SK-N-SH treated with all-trans-retinoic acid at 6 μM for 48 hours (cell line): ENCODE measurements at places on chromosomes 5 and 9.
A peak's percentile ranks its signal among the peaks of the same experiment; 100 is the strongest.

DNA sequence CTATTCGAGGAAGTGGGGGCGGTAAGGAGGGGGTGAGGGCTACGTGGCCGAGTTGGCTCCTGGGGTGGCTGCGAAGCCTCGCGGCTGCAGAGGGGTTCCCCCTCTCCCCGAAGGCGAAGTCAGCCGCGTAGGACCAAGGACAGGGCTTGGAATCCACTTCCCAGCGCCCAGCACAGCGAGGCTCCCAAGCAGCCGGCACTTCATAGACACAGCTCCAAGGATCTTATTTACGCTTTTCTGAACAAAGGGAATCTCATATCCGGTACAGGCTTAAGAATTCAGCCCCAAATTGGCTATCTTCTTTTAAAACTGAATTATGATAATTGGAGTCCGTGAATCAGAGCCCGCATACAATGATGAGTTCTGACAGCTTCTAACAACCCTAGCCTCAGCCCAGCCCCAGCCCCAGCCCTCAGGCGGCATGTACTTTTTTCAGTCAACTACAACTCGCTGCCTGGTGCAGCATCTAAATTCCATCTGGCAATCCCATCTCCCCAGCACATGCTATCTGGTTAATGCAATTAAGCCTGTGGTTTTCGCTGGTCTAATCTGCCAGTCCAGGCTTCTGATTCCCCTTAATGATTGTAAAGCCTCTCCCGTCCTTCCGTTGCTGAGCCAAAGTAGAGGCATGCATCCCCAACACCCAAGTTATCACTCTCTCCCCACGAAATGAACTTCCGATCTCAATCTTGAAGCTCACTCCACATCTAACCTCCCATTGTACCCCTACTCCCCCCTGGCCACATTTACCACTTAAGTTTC lies 1.0 kb downstream of the ELAVL2 start:
- ATAC-seq = peak; percentile 53

DNA sequence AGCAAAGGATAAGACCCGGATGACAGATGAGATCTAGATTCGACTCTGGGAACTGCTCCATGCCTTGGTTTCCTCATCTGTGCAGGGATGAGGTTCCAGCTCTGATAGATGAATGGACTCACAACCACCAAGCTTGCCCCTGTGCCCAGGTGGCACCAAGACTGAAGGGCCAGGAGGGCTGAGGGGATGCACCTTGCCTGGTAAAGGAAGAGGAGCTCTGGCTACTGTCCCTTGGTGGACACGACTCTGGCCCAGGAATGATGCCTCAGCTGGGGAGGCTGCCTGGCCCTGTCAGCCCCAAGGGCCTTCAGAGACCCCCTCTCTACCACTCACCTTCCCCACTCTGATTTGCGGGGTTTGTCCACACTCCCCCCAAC lies 24.9 kb upstream of the ANXA6 start:
- no peak for ATAC-seq

GRCh38 chr9:33809506-33809905 lies 7.5 kb upstream of the UBE2R2 start:
- ATAC-seq = no peak

DNA sequence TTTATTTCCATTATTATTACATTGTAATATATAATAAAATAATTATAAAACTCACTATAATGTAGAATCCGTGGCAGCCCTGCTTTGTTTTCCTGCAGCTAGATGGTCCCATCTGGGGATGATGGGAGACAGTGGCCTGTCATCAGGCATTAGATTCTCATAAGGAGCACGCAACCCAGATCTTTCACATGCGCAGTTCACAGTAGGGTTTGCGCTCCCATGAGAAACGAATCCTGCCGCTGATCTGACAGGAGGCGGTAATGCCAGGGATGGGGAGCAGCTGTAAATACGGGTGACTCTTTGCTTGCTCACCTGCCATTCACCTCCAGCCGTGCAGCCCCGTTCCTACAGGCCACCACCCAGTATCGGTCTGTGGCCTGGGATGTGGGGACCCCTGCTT lies 1879.3 kb upstream of the WWC1 start:
- ATAC-seq = no peak

DNA sequence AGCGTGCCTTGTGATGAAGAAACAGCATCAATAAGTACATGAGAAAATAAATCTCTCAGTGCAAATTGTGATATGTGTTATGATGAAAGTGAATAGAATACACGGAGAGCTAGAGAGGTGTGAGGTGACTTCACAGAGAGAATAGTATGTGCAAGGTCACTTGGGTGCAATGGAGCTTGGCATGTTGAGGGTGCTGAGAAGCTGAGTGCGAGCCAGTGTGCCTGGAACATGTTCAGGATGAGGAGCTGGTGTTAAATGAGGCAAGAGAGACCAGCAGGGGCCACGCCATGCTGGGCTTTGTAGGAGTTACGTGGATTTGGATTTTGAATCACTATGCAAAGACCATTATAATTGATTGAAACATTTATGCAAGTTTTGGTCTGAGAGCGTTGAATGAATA lies 12.8 kb upstream of the RPS23 start:
- no peak for ATAC-seq

GRCh38 chr9:87678650-87679355 lies 47.1 kb upstream of the CTSL start:
- ATAC-seq = peak; percentile 88

DNA sequence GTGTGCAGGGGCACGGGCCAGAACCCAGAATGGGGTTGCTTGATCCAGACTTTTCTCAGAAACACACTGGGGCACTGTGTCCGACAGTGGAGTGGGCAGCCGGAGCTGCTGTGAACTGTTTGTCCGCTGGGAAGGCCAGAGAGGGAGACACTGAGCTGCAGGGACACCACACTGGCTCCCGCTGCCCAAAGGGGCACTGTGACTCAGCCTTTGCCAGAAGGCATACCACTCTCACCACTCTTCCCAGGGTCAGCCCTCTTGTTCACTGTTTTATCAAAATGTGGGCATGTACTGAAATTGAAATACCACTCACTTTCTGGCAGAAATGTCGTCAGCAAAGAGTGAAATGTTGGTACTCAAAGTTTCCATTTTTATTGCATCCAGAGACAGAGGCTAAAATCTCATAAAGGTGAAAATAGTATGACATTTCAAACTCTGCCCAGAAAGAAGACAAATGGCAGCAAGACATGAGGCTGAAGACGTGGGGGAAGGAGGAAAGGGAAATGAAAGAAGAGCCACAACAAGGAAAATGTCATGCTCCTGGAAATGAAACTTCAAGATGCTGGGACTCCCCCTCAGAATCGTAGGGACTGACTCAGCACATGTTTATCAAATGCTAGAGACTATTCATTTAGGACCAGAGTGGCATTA lies 4.5 kb upstream of the IL7R start:
- peak; percentile 90 for ATAC-seq

DNA sequence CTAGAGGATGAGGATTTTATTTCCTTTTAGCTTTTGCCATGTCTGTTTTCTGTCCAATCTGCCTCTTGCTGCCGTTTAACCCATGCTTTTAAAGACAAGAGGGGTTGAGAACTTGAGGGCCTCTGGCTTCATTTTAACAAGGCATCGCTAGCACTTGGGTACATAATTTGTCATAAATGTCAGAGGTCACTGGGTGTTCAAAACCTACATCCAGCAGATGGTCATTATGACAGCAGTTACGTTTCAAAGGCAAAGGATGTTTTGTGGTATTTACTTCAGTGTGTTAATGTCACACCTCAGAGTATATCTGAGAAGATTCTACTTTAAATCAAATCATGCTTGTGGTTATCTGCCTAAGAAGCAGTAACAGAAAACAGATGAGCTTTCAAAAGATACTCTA lies 918.3 kb downstream of the NR2F1-AS1 start:
- no peak for ATAC-seq

GRCh38 chr5:14767735-14768507 lies 103.4 kb downstream of the OTULIN start:
- no peak for ATAC-seq

GRCh38 chr5:114416254-114416653 lies 54.4 kb downstream of the KCNN2 start:
- no peak for ATAC-seq

GRCh38 chr9:136791516-136792276 lies 552 bp downstream of the TMEM141 start:
- peak; percentile 14 for ATAC-seq

DNA sequence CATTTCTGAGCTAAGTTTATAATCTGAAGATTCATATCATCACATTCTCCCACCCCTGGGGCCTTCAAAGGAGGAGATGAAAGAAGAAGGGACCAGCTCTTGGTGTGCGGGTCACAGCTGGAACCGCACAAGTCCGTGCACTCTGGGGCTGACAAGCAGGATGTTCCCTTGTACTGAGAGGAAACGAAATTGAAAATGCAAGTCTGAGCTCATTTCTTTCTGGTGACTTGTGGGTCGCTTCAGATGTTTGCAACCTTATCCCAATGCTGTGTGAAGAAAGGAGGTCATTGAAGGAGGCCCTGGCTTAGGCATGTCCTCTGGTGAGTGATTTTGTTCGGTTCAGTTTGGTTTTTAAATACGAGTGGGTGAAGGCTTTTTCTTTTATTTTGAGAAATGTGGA lies 59.6 kb downstream of the C9orf152 start:
- no peak for ATAC-seq

- ATAC-seq = no peak
These were observed 5.4 kb downstream of the EGFL7 start for GRCh38 chr9:136667940-136668760.

DNA sequence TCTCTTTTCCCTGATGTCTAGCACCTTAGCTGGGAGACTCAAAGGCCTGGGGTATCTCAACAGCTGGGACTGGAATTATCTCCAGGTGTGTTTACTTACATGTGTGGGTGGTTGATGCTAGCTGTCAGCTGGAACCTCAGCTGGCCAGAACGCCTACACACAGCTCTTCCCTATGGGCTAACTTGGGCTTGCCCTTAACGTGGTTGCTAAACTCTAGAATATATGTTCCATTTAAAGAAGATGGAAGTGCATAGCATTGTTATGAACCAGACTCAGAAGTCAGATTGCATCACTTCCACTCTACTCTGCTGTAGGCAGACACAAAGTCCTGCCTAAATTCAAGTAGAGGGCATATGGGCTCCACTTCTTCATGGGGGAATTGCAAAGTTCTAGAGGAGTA lies 29.3 kb downstream of the SGCD start:
- ATAC-seq = no peak

DNA sequence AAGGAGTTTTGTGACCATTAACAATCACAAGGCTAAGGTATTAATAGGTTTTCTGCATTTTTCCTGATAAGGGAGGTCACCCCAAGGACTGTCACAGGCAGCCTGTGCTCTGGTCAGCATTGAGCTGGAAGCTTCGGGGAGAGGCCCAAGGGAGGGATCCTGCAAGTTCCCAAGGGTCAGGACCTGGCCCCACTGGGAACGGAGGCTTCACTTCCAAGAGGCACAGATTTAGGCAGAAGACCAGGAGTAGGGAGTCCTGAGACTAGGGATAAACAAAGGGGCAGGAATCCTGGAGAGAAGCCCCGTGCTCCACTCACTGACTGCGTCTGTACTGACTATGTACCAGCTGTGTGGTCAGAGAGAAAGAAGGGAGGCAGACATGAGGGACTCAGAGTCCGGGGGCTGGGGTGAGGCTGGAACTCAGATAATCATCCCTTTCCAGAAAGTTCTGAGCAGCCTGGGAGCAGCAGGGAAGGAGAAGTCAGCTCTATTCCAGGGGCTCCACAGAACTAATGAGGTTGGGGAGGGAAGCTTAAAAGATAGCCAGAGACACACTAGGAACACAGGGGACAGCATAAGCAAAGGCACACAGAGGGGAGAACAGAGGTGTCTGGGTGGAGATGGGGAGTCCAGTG lies 37.8 kb downstream of the B4GALT1 start:
- no peak for ATAC-seq

DNA sequence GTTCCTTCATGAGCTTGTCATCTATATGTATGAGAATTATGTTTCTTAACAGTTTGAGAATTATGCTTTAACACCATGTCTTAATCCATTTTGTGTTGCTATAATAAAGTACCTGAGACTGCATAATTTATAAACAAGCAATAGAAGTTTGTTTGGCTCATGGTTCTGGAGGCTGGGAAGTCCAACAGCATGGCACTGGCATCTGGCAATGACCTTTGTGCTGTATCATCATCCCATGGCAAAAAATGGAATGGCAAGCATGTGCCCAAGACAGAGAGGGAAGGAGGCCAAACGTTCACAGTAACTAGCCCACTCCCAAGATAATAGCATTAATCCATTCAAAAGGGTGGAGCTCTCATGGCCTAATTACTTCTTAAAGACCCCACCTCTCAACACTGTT lies 67.6 kb downstream of the MTX3 start:
- no peak for ATAC-seq

GRCh38 chr9:108104991-108105390 lies 615.4 kb upstream of the KLF4 start:
- ATAC-seq = no peak

DNA sequence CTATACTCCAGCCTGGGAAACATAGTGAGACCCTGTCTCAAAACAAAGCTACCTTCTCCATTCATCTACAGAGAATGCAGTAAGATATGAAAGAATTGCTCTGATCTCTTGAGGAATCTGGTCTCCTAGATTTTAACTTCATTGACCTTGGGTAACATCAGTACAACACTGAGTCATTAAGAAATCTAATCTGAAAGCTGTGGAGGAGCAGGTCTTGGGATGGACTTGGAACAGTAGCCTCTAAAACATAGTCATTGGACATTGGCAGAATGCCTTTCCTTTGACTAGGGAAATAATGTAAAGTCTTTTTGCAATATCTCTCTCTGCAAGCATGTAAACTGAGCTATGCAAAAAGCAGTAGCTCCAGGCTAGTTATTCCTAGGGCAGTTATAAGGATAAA lies 58.1 kb downstream of the KCNN2 start:
- no peak for ATAC-seq

GRCh38 chr9:30519166-30519565 lies 1865.3 kb upstream of the ACO1 start:
- ATAC-seq = no peak

GRCh38 chr9:111598733-111599091 lies 735 bp downstream of the PTGR1 start:
- peak; percentile 60 for ATAC-seq

DNA sequence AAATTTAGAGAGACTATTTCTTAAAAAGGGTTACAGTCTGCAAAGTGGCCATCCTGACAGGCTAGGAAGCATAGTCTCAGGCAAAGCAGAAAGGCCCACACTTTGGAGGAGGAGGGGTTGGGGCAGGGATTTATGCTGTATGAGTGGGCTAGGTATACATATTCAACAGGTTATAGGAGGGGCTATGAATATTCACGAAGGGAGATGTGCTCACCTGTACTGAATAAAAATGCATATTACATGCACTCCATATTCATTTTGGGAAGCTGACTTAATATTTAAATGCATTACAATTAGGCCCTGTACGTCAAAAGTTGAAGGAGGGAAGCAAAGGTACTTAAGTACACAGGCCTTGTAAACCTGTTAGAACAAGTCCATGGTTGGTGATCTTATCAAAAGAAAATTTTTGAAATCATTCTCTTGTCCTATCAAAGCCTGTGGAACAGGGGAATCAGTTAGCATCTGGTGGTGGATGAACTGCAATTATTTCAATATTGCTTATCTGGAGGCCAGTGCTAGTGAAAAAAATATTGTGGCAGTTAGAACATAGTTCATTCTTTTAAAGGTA lies 1.6 kb downstream of the CENPP start:
- ATAC-seq = no peak

GRCh38 chr5:15798006-15798405 lies 298.0 kb downstream of the FBXL7 start:
- ATAC-seq = no peak
